ENCODE measurements at places on chromosomes 2 and 18. TPM values are rescaled to one million over a fixed set of nuclear protein-coding genes. Genes with fewer than 3 reads are reported as not detected.

DNA sequence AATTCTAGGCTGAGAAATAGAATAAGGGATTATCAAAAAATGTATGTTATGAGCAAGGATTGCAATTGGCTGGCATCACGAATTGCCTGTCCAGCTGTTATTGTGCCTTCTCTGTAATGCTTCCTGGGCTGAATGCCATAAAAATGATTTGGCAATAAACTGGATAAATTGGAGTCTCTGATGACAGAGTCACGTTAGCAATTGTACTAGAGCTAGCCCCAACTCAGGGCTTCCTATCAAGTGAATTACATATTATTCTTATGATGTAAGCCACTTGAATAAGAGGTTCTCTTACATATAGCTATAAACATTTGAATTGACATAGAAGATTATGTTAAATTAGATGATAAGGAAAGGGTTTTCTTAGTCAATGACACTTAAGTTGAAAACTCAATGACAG lies 607.5 kb upstream of the REG3G start:
- no peaks in the 10 kb centered on the region for H3K4me1 ChIP-seq
- H3K36me3 ChIP-seq: no peaks in the 10 kb centered on the region
- no peak overlapping the region for H3K27ac ChIP-seq
- no peaks in the 10 kb centered on the region for H3K27me3 ChIP-seq

DNA sequence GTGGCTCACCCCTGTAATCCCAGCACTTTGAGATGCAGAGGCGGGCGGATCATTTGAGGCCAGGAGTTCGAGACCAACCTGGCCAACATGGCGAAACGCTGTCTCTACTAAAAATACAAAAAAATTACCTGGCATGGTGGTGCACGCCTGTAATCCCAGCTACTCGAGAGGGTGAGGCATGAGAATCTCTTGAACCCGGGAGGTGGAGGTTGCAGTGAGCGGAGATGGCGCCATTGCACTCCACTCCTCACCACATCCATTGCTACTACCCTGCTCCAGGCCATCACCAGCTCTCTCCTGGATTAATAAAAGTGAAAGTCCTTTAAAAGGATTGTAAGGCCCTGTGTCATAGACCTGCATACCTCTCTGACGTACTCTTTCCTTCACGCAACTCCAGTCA lies 1.2 kb downstream of the RMP24 start:
- no peak overlapping the region for H3K27ac ChIP-seq
- H3K27me3 ChIP-seq: no peaks in the 10 kb centered on the region
- H3K36me3 ChIP-seq: peaks cover 15% of the 10 kb centered on the region
- H3K4me1 ChIP-seq: peaks cover 5% of the 10 kb centered on the region
- no peak for DNase-seq
- peak overlapping the region; percentile 91 for H3K4me3 ChIP-seq

GRCh38 chr18:80245781-80246444 lies 1.4 kb downstream of the PARD6G start:
- no peaks in the 10 kb centered on the region for H3K36me3 ChIP-seq
- no peaks in the 10 kb centered on the region for H3K27me3 ChIP-seq
- peak overlapping the region; percentile 47 for H3K4me3 ChIP-seq
- H3K4me1 ChIP-seq: peaks cover 2% of the 10 kb centered on the region
- no peak for DNase-seq
- no peak overlapping the region for H3K27ac ChIP-seq

GRCh38 chr2:80026040-80026729 lies 278.4 kb downstream of the LRRTM1 start:
- peaks cover 3% of the 10 kb centered on the region for H3K4me1 ChIP-seq
- no peaks in the 10 kb centered on the region for H3K36me3 ChIP-seq
- peak; percentile 58 for DNase-seq
- H3K4me3 ChIP-seq: no peak overlapping the region

- no peaks in the 10 kb centered on the region for H3K4me1 ChIP-seq
- no peak overlapping the region for H3K27ac ChIP-seq
- DNase-seq: no peak
- no peak overlapping the region for H3K4me3 ChIP-seq
- no peaks in the 10 kb centered on the region for H3K36me3 ChIP-seq
- no peaks in the 10 kb centered on the region for H3K27me3 ChIP-seq
Observed at GRCh38 chr18:38497266-38497665, 931.7 kb upstream of the CELF4 start.

DNA sequence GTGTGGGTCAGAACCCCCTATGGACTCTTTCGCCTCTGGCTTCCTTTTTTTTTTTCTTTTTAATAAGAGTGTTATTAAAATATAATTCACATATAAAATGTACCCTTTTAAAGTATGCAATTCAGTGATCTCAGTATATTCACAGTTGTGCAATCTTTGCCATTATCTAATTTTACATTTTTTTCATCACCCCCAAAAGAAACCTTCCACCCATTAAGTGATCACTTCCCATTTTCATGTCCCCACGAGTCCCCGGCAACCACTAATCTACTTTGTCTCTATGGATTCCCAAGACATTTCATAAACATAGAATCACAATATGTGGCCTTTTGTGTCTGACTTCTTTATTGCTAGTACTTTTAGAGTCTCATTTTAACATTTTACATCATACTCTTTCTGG lies 38.7 kb upstream of the ANXA4 start:
- H3K4me3 ChIP-seq: no peak overlapping the region
- no peak for DNase-seq
- H3K27me3 ChIP-seq: no peaks in the 10 kb centered on the region
- H3K27ac ChIP-seq: no peak overlapping the region
- H3K36me3 ChIP-seq: no peaks in the 10 kb centered on the region

DNA sequence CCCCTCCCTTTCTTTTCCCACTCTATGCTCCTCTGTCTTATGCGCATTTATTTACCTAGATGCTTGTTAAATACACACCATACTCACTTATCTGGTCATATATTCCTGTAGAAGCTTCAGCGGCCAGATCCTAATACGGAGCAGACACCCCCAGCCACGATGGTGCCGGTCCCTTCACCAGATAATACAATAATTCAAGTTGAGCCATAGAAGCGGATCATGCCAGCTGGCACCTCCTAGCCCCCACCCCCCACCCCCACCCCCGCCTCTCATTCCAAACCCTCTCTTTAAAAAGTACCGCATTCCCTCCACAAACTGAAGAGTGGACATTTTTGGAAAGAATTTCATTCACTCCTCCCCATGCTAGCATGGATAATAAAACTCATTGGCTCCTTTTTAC lies 95.2 kb downstream of the BIN1 start:
- H3K4me3 ChIP-seq: no peak overlapping the region
- H3K27ac ChIP-seq: no peak overlapping the region
- no peaks in the 10 kb centered on the region for H3K36me3 ChIP-seq
- DNase-seq: no peak
- peaks cover 6% of the 10 kb centered on the region for H3K27me3 ChIP-seq

DNA sequence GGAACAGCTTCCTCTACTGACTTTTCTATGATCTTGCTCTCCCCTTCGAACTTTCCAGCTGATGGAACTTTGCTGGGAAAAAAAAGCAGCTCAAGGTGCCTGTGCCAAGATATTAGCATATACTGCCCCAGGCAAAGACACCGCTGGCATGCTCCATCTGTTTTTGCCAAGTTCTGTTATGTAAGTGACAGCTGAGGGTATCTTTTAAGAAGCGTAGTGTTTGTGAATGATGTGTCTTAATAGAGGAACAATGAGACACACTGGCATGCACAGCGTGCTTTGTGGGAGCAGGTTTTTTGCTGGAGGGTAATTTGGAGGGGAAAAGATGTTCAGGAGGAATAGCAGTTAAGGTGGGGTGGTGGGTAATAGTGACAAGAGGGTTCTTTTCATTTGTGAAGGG lies 47.8 kb downstream of the SLC4A3 start:
- DNase-seq: no peak
- H3K4me3 ChIP-seq: no peak overlapping the region
- peaks cover 40% of the 10 kb centered on the region for H3K27me3 ChIP-seq
- H3K4me1 ChIP-seq: no peaks in the 10 kb centered on the region
- no peak overlapping the region for H3K27ac ChIP-seq

DNA sequence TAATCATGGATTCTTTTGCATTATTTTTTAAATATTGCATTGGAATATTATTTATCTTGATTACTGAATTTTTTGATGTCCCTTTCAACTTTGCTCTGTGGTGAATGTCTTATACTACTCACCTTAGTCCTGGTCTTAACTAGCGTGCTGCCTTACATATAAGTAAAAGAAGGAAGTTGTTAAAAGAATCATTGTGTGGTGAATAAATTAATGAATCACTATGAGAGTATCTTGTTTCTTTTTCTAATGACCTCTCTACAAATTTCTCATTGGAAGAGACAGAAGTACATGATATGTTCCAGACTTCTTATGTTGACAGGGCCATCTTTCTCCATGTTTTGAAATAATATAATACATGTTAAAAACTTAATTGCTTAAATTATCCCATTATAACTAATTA lies 432.6 kb upstream of the MMADHC start:
- DNase-seq: no peak
- H3K27ac ChIP-seq: no peak overlapping the region
- no peaks in the 10 kb centered on the region for H3K27me3 ChIP-seq

DNA sequence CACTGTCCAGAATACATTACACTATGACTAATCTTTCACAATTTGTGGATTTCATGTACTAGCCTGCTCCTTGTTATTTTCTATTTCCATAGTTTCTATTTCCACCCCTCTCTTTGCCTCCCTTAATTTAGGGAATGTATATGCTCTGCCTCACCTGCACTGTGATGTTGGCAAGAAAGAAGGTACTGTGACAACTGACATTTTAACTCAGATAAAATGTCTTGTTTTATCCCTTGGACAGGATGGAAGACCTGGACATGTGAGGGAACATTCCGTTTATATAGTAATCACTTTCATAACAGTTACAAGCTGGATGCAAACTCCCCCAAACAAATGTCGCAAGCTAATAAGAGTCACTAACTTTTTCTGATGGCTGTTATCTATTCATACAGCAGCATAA lies 21.5 kb upstream of the DSG3 start:
- H3K4me3 ChIP-seq: no peak overlapping the region
- no peaks in the 10 kb centered on the region for H3K27me3 ChIP-seq
- DNase-seq: no peak
- no peaks in the 10 kb centered on the region for H3K4me1 ChIP-seq
- no peak overlapping the region for H3K27ac ChIP-seq

- peaks cover 11% of the 10 kb centered on the region for H3K4me1 ChIP-seq
- H3K36me3 ChIP-seq: peaks cover 7% of the 10 kb centered on the region
- peak overlapping the region; percentile 100 for H3K4me3 ChIP-seq
- peak; percentile 46 for DNase-seq
- H3K27ac ChIP-seq: peak overlapping the region; percentile 95
- H3K27me3 ChIP-seq: no peaks in the 10 kb centered on the region
Observed at GRCh38 chr2:85133751-85134254, 611 bp downstream of the TCF7L1 start.

DNA sequence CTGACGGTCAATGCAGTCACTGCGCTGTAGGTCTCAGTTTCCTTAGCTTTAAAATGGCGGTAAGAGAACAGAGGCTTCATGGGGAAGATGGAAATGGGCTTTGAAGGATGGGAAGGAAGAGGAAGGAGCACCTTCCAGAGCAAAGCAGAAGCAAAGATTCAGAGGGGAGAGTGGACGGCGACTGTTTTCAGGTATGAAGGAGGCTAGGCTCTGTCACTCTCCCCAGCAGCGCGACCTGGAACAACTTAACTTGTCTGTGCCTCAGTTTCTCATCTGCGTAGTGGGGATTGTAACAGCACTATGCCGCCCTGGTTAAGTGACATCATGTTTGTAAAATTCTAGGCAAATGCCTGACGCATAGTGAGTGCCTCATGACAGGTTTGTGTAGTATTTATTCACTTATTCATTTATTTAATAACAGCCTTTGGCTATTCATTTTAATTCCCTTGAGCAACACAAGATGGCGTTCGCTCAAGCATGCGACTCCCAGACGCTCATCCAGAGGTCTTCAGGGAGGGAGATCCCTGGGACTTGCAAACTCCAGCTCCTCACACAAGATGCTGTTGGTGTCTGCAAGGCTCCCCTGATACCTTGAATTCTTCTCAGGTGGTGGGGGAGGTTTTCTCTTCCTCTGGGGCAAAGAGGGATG lies 336.3 kb downstream of the DYSF start:
- H3K36me3 ChIP-seq: no peaks in the 10 kb centered on the region
- no peak for DNase-seq
- H3K4me1 ChIP-seq: peaks cover 13% of the 10 kb centered on the region
- no peak overlapping the region for H3K4me3 ChIP-seq
- no peak overlapping the region for H3K27ac ChIP-seq
- peaks cover 7% of the 10 kb centered on the region for H3K27me3 ChIP-seq

DNA sequence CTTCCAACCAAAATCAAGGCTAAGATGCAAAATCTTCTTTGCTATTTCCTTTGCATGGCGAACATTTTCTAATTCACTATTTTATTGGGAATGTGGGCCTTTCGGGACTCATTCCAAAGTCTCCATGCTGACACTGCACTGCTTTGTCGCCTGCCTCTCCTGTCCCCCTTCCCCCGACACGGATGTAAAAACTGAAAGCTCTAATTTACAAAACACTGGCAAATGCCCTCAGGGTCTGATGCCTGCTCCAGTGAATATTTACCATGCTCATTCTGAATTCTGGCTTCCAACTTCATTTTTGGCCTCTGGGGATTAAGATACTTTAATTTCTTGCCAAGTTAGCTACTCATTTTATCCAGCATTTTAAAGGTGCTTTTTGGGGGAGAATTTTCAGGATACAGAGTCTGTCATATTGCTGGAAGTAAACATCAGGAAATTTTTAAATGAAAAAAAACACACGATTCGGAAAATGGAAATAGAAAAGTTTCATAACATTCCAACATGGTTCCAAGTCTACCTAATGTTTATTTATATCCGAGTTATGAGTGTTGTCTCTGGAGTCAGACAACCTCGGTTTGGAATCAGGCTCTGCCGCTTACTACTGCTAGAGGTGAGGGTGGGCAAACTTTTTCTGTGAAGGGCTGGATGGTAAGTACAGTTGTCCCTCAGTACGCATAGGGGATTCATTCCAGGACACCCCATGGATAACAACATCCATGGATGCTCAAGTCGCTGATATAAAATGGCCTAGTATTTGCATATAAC lies 14.6 kb upstream of the LTBP1 start:
- no peak for DNase-seq
- H3K27me3 ChIP-seq: no peaks in the 10 kb centered on the region
- H3K4me3 ChIP-seq: no peak overlapping the region
- no peaks in the 10 kb centered on the region for H3K36me3 ChIP-seq

GRCh38 chr2:100976645-100977391 lies 25.3 kb upstream of the RPL31 start:
- peaks cover 23% of the 10 kb centered on the region for H3K36me3 ChIP-seq
- peaks cover 2% of the 10 kb centered on the region for H3K4me1 ChIP-seq
- H3K27ac ChIP-seq: no peak overlapping the region
- no peaks in the 10 kb centered on the region for H3K27me3 ChIP-seq
- H3K4me3 ChIP-seq: no peak overlapping the region

GRCh38 chr2:241759067-241759807 lies 17.4 kb upstream of the GAL3ST2 start:
- peaks cover 36% of the 10 kb centered on the region for H3K36me3 ChIP-seq
- no peaks in the 10 kb centered on the region for H3K4me1 ChIP-seq
- DNase-seq: no peak

GPR148 gene
- total RNA-seq: not detected

FAM228A gene
- not detected for total RNA-seq

COBLL1 gene
- total RNA-seq: 1.1 TPM

RUFY4 gene
- total RNA-seq: not detected

CXCR4 gene
- not detected for total RNA-seq
